ENCODE measurements at places on chromosomes 7 and 10. TPM values are rescaled to one million over a fixed set of nuclear protein-coding genes. Genes with fewer than 3 reads are reported as not detected.

- no peak for DNase-seq
These were observed 221.6 kb downstream of the DGKI start for GRCh38 chr7:137625197-137625596.

- no peak for DNase-seq
These were observed 17.1 kb downstream of the DUSP5 start for GRCh38 chr10:110514848-110515247.

DNA sequence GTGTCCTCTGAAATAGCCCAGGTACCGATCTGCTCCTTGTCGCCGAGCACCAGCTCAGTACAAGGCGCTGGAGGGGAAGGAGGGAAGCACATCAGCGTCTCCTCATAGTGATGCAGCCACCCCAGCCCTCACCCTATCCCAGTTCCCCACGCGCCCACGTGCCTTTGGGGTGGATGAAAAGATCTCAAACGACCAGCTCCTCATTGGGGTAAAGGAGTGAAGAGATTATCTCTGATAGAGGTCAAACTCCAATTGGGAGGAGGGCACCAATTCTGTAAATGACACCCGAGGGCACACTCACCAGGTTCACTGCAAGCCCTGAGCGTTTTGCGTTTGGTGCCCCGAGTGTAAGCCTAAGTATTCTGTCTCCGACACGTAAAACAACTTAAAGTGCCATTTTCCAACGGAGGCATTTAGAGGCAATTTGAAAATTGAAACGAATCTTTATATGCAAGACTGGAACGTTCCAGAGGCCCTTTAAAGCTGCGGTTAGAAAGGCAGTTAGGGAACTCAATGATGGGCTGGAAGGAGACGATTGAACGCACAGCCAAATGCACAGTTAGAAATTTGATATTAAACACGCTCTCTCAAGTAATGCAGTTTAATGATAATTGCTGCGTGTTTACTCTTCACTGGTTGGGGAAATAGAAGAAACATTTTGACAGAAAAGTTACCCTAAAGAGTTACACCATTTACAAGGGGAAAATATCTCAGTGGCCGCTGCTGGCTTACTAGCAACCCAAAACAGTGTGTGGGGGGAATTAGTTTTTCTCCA is 8.9 kb upstream of the EMX2 start:
- DNase-seq = no peak

- no peak for DNase-seq
These were observed 7.5 kb upstream of the AGR3 start for GRCh38 chr7:16889305-16889704.

DNA sequence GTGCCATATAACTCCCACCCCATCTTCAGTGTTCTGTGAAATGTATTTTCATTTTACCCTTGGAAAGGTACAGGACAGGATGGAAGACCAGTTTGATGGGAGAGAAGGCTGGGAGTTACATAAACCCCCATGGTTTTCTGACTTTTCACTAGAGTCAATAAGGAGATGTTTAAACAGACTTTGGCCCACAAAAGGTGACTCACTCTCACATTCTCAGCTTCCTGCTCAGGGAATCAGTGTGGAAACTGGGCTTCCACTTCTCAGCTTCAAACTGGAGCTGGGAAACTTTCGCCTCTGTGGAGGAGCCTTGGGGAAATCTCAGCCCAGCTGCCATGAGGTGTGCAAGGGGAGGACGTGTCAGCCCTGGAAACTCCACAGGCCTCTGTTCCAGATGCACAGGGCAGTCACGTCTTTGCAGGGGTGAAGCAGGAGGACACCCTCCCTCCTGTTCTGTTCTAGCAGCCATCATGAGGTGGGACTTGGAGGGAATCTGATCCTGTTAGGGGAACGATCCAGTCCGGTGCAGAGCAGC is 560.5 kb upstream of the GALNT17 start:
- DNase-seq = no peak

The TFR2 gene
- 0.83 TPM for total RNA-seq

DNA sequence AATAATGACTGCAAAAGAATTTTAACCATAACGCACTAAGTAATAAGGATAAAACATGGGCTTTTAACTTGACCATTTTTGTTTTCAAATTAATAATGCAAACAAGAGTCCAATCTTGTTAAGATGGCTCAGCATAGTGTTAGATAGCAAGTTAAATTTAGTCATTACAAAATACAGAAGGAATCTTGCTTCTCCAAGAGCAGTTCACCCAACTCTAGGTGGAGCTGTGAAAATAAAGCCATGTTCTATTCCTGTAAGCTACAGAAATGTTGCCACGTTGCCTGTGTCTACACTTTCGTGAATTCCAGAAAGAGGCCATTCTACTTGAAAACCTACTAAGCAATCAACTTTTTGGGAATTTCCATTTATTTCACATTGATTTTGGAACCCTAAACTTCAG is 191.9 kb downstream of the SFMBT2 start:
- no peak for DNase-seq

The TMEM184A gene
- total RNA-seq = not detected

DNA sequence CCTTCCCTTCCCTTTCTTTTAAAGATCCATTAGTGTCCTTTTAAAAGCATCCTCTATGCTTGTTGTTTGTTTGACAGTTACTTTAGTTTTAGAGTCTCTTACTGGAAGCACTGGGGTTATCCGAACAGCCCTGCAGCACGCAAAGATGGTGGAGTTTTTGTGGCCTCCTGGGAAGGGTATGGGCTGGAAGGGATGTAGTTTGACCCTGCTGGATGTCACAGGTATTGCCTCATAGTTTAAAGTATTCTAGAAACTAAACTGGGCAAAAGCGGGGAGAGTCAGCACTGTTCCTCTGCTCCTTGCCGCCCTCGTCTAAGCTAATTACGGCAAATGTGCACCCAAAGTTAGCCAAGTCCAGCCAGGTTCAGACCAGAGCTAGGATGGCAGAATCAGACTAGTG is 35.8 kb upstream of the GNAI1 start:
- DNase-seq = no peak

- DNase-seq = no peak
These were observed 26.3 kb downstream of the COL17A1 start for GRCh38 chr10:104059364-104059763.

The TLX1 gene
- total RNA-seq = not detected

The GPAM gene
- total RNA-seq = 11.8 TPM

- DNase-seq = no peak
These were observed 422.7 kb downstream of the SORCS3 start for GRCh38 chr10:105063796-105064195.

DNA sequence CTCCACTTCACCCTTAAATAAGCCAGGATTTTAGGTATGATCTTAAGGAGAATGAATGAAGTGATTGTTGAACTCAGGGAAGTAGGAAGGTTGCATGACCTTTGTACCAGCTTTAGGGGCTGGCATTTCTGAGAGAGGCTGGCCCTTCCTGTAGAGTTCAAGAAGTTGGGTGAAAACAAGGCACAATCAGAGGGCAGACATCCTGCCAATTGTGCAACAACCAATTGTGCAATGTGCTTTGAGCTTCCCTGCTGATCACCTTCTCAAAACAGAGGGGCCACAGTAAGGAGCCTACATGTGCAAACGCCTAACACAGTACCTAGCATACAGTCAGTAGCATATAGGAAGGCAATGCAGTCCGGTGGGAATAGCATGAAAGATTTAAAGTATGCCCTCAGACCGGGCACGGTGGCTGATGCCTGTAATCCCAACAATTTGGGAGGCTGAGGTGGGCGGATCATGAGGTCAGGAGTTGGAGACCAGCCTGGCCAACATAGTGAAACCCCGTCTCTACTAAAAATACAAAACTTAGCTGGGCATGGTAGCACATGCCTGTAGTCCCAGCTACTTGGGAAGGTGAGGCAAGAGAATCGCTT is 5.4 kb downstream of the CPVL start:
- DNase-seq = no peak

GRCh38 chr10:73762915-73763314 is 18.7 kb downstream of the SEC24C start:
- no peak for DNase-seq

DNA sequence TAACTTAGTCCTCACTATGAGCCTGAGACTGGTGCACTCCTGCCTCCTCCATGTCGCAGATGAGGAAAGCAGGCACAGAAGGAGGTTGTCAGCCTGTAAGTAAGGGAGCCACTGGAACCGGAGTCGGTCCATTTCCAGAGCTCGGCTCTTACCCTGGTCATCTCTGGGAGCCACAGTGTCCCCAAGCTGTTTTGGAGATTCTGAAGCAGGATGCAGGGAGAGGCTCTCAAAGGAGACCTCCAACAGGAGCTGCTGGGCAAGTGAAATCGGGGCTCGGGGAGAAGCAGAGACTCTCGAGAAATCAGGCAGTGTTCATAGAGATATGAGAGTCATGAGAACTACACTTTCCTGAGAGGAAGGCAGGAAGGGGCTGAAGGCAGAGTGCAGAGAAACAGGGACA is 39.0 kb downstream of the VSTM4 start:
- DNase-seq = no peak

- DNase-seq = no peak
These were observed 1.7 kb upstream of the FAM3C start for GRCh38 chr7:121397822-121398221.

GRCh38 chr10:133139551-133140065 is 20.4 kb upstream of the KNDC1 start:
- peak; percentile 73 for DNase-seq

DNA sequence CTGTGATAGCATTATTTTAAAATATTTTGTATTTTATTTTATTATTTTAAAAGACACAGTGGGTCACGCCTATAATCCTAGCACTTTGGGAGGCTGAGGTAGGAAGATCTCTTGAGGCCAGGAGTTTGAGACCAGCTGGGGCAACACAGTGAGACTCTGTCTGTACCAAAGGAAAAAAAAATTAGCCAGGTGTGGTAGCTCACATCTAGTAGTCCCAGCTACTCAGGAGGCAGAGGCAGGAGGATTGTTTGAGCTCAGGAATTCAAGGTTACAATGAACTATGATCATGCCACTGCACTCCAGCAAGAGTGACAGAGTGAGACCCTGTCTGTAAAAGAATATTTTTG is 37.1 kb downstream of the FBXL13 start:
- no peak for DNase-seq

- no peak for DNase-seq
These were observed 476.8 kb upstream of the ADARB2 start for GRCh38 chr10:2214092-2214491.

GRCh38 chr10:5744849-5745248 is 60.2 kb downstream of the TASOR2 start:
- no peak for DNase-seq

DNA sequence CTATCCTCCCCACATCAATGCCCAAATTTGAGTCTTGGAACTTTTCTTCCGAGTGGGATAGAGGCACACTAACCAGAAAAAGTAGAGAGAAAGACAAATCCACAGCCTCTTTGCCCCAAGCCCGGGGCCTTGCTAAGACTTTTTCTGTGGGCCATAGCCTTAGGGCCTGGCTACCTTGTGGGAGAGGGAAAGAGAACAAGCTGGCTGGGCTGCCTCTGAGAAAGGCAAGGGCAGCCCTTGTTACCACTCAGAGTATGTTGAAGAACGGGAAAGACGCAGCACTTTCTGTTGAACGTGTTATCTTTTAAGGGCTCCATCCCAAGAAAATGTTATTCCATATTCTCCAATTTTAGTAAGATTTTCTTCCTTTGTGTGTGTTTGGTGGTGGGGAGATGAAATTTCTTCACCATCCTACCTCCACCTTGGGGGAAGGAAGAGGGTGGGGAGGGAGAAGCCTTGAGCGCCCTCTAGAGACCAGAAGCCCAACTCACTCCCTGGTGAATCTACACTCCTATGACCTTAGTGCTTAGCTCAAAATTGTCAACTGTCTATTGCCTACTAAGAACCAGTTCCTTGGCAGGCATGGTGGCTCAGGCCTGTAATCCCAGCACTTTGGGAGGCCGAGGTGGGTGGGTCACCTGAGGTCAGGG is 3.9 kb upstream of the NRF1 start:
- no peak for DNase-seq

GRCh38 chr7:135672560-135673359 is 10.4 kb downstream of the STMP1 start:
- no peak for DNase-seq

DNA sequence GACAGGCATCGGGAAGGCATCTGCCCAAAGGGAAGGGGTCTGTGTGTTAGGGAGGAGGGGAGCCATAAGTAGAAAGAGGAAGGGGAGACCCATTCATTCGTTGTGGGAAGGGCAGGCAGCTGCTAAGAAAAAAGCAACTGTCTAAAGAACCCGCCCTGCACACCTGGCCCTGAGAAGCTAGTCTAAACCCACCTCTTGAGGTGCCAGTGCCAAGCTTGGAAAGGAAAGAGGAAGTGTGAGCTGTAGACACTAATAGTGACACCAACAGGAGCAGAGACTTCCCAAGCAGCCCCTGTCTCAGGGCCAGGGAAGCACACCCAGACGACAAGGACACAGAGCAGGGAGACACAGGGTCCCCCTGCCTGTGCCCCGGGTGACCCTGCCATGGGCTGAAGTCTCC is 40.8 kb upstream of the PRSS58 start:
- DNase-seq = no peak

- peak; percentile 76 for DNase-seq
These were observed 87.3 kb upstream of the INSIG1 start for GRCh38 chr7:155210356-155210755.

DNA sequence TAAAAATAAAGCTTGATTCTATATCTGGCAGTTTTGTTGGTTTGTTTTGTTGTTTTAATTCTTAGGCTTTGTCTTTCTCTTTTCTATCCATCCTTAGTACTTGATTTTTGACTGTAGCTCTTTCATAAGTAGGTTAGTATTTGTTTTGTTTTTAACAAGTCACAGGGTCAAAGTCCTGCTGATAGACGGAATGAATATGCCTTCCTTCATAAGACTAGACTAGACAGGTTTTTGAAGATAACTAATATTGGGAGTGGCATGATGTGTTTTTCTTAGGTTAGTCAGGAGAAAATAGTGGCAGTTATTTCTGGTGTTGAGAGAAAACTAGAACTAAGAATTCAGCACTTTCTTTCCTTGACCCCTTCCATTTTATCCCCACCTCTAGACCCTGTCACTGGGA is 50.4 kb downstream of the CASD1 start:
- no peak for DNase-seq

DNA sequence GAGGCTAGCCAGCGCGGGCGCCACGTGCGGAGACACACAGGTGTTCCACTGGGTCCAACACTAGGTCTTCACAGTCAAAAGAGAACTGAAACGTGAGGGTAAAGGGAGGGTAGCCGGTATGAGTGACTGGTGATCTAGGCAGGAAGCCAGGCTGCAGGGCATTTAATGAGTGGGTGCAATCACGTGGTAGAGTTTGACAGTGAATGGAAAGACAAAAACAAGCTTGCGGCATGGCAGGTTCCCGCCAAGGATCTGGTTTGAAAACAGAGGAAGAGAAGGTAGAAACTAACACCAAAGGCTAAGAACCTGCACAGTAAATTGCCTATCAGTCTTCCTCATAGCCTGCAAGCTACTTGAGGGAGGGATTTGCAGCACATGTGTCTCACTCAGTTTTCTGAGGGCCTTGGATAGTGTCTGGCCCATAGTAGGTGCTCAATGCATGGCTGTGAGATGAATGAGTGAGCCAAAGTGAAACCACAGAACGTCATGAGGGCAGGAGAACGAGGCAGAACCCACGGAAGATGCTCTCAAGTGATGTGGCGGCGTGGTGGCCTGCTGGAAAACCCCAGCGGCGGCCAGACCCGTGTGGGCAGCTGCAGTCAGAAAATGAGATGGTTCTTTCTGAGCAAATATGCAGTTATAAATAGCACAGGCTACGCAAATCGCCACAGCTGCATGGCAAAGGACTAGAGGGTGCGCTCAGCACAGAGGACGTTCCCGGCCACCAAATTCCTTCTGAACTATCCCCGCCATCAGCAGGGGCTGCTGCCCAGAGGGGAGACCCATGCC is 183.6 kb upstream of the NFE2L3 start:
- no peak for DNase-seq

The PTF1A gene
- total RNA-seq = not detected

The PVRIG gene
- total RNA-seq = 0.67 TPM

The AGBL3 gene
- total RNA-seq = 4.3 TPM

All from posterior vena cava (tissue), 2 donors.